ENCODE measurements at places on chromosomes 4 and X.
A peak's percentile ranks its signal among the peaks of the same experiment; 100 is the strongest.

- no peak for DNase-seq
Measured at GRCh38 chr4:74751856-74752255, 42.5 kb downstream of the BTC start.

GRCh38 chr4:72390409-72390808 lies 178.6 kb downstream of the ADAMTS3 start:
- no peak for DNase-seq

DNA sequence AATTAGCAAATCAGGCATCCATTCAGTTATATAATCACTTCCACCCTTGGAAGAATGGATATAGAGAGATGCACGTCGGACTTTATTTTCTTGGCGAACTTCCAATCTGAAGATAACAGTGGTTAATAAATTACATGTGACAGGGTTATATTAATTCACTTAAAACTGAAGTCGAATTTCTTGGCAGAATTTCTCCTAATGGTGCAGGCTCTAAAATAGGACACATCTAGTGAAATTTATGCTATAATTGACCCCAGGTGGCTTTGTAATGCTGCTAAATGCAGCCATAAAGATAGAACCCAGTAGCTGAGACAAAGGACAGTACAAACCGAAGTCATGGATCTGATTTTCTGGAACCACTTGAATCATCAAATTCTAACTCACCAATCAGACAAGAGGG lies 20.8 kb upstream of the SLC10A4 start:
- DNase-seq: no peak

DNA sequence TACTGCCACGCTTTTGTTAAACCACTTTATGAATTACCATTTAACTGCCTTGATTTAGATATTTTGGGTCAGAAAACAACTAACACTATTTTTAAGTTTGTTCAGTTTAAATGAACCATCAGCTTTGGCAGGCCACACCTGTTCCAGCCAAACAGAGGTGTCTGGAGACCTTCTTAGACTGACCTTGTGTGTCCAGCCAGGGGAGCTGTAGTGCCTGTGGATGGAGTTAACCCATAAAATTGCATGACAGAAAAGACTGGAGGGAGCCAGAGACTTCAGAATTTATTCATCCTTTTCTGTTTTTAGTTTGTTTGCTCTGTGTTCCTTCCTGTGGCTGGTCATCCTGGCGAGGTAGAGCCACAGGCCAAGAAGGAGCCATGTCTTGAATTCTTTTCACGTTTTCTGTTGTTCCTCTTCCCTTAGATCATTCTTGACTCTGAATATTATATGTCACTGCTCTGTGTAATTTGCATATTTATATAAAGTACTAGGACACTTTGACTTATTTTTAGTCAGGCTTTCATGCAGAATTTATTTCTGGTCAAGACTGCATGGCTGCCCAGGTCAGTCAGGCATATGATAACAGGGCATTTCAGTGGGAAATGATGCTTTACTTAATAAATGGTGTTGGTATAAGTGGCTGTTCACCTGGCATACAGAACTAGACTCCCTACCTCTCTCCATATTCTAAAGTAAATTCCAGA lies 26.7 kb downstream of the HERC3 start:
- DNase-seq: no peak

- DNase-seq: no peak
Measured at GRCh38 chr4:123096038-123096437, 173.6 kb upstream of the NUDT6 start.

GRCh38 chrX:154732421-154733065 lies 18.3 kb downstream of the GAB3 start:
- peak; percentile 37 for DNase-seq

- DNase-seq: no peak
Measured at GRCh38 chr4:78432896-78433295, 118.7 kb upstream of the ANXA3 start.

GRCh38 chr4:60814549-60814948 lies 385.6 kb upstream of the ADGRL3 start:
- no peak for DNase-seq

DNA sequence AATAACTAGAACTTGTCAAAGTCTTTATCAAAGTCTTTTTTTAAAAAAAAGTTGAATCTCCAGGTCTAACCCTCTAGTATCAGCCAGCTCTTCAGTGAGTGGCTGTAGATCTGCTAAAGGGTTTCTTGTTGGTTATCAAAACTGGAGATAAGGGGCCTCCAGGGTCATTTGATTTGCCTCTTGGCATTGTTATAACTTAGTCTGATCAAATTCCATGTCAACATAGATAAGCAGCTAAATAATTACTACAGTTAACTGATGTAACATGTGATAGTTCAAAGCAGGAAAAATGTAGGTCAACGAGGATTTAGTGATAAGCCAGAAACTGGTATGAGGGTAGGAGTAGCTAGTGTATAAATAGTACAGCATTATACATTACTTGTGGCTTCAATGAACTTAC lies 465.1 kb downstream of the PDHA2 start:
- no peak for DNase-seq

DNA sequence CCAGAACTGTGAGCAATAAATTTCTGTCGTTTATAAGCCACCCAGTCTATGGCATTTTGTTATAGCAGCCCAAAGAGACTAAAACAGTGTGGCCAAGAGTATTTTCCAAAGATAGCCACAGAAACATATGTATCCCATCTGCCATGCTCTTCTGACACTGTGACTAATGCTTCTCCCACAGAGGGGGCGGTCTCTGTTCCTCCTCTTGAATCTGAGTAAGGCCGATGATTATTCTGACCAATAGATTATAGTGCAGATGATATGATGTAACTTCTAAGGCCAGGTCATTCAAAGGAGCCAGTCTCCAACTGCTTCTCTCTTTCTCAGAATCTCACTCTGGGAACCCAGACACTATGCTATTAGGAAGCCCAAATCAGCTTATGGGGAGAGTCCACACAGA lies 570.7 kb downstream of the BCOR start:
- no peak for DNase-seq

DNA sequence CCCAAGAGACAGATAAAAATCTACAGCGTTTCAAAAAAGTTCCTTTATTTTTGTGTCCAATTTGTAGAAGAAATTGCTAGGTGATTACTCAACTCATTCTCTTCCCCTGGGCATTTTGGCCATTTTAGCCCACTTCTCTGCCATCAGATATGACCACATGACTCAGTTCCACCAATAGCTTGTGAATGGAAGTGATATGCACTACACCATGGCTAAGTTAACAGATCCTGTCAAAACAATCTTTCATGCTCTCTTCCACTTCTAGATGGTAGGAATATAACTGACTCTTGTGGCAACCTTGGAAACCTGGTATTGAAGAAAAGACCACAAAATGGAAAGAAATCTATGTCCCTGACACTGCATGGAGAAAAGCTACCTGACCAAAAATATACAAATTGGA lies 26.2 kb upstream of the FREM3 start:
- no peak for DNase-seq

GRCh38 chr4:135476272-135476671 lies 1274.7 kb upstream of the PABPC4L start:
- DNase-seq: no peak

- DNase-seq: no peak
Measured at GRCh38 chr4:10051517-10052135, 30.3 kb upstream of the SLC2A9 start.

- peak; percentile 9 for DNase-seq
Measured at GRCh38 chr4:120921456-120922380, 808 bp downstream of the PRDM5 start.

DNA sequence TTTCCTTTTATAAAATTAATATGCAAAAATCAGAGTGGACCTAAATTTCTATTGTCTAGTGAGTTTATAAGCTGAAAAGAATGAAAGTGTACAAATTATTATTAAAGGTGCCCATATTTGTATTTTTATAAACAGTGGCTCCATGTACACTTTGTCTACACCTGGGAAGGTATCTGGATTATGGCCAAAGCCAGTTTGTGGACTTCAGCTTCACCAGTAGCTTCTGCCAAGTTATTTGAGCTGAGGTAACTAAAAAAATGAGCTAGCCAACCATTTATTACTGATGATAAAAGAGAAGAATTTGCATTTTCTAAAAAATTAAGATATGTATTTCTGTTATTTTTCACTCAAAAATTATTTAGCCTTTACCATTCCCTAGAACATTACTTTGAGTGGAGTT lies 32.3 kb upstream of the LRAT start:
- no peak for DNase-seq

DNA sequence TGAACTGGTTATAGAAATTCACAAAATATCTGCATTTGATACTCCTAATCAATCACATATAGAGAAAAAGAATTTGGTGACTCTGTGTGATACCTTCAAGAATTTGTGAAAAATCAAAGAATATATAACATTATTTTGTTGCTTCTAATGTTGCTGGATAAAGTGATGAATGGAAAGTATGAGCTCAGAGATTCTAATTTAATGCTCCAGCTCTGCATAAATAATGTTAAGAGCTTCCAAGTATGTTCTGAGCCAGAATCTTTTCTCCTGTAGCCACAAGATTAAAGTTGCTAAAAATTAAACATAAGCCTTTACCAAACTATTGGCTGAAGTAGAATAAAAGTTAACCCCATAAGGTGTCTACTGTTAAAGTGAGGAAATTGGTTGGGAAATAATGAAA lies 294.7 kb upstream of the CT83 start:
- DNase-seq: no peak

DNA sequence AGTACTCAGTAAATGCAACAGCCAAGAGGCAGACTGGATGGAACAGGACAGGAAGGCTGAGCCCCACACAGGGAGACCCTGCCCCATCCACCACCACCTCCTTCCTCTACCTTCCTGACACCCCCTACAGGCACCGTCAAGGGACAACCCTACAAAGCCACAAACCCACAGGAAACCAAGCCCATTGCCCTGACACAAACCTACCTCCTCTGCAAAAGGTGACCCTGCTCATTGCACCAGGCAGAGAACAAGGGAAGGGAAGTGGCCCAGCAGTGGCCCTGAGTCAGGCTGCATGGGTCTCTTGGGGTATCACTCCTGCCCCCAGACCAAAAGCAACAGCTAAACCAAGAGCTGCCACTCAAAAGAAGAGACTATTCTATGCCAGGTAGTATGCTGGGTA lies 21.0 kb downstream of the JAKMIP1 start:
- no peak for DNase-seq

DNA sequence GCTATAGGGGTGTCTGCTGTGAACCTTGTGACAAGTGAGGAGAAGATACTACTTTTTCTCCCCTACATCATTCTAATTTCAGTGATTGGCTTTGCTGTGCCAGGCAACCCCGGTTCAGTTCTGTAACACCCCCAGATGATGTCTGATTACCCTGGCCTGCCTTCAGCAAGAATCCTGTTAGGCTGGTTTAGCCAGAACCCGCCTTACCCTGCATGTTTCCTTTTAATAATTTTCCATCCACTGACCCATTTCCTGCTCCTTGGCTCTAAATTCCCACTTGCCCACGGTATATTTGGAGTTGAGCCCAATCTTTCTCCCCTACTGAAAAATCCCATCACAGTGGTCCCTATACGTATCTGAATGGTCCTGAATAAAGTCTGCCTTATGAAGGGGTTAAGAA lies 46.5 kb upstream of the HPSE start:
- no peak for DNase-seq

All from CD14-positive monocyte (primary cell).